Activated T-helper 1 cell treated with anti-CD3 and anti-CD28 coated beads, Interleukin-2, amount 50 U/mL, for 16 hours (primary cell): ENCODE measurements at places on chromosomes 5 and 9.
A peak's percentile ranks its signal among the peaks of the same experiment; 100 is the strongest.

GRCh38 chr5:148467958-148468357 is 84.2 kb downstream of the FBXO38 start:
- no peak for DNase-seq

DNA sequence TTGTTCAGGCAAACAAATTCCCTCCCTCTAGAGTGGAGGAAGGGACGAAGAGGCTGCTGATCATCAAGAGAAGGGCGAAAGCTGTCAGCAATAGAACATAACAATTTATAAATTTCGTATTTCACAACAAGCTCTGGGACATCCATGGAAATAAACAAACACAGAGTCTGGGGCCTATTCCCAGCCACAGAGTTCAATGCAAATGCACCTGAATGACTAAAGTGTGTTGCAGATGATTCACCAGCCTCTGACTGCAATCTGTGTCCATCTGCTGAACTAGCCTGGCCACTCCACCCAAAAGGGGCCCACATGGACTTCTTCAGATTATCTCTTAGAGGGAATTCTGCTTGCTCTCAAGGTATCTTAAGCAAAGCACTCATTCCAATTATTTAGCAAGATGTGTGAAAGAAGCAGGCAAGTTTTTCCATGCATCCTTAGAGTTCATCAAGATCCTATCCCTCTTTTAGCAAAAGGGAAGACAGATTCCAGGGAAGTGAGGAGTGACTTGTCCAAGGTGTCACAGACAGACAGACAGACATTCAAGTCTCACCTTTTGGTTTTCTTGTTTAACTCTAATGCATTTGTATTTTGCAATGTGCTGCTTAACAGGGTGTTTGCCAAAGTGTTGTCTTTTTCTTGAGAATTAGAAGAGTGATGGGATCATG is 307.8 kb upstream of the PAPPA start:
- no peak for DNase-seq

- no peak for DNase-seq
Measured at GRCh38 chr9:92711844-92712243, 41.9 kb upstream of the IPPK start.

DNA sequence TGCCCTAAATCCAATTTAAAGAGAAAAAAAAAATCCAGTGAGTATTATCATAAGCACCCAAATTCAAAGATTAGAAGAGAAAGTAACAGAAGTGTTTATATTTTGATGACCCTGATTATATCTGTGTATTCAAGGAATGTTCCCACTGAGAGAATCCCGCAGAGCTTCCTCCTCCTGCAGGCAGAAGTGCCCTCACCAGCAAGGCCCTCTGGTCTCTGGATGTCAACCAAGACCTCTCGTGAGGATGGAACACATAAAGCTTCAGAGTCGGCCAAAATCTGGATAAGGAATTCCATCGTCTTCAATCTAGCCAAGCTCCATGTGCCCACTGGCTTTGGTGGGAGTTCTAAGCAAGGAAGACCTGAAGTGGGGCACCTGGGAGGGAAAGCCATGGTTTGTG is 18.1 kb downstream of the PTCH1 start:
- DNase-seq: no peak

GRCh38 chr5:135056316-135057030 is 22.4 kb upstream of the PITX1 start:
- DNase-seq: no peak

DNA sequence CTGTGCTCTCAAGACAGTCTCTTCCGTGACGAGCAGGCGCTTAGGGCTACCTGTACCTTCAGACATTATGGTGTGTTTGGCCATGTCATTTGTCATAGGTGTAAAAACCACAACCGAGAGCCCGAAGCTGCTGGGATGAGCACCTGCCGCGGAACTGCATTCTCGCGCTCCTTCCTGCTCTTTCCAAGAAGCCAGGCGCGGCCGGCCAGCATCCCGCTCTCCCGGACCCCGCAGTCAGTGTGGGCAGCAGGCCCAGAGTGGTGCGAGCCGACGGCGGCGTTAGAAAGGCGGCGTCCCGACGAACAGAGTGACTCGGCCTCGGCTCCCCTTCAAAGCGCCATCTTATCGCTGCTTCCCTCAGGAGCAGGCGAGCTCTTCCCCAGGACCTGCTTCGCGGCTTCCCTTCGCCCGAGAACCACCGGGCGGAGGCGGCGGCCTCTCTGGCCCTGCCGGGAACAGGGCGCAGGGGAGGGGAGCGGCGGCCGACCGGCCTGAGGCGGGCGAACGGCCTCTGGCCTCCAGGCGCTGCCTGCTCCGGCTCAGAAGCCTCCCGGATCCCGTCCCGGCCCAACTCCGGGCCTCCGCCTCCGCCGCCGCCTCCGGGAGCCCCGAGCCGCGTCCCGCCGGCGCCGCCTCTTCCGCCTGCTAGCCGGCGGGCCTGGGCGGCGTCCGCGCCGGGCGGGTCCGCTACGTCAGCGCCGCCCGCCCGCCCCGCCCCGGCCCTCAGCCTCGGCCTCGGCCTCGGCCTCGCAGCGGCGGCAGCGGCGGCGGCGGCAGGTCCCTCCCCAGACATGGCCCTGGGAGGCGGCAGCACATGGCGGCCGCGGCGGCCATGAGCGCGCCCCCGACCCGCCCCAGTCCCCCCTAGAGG is at the start of gene FAM120A:
TSS of gene FAM120A (plus strand) at position 741 of the 871 bp plus-strand sequence. CDS start 231 bp downstream, outside the sequence.
- peak; percentile 70 for DNase-seq

- DNase-seq: no peak
Measured at GRCh38 chr9:135290566-135290965, 189.0 kb upstream of the PPP1R26 start.

GRCh38 chr5:83987513-83988292 is 267.0 kb upstream of the HAPLN1 start:
- DNase-seq: no peak

DNA sequence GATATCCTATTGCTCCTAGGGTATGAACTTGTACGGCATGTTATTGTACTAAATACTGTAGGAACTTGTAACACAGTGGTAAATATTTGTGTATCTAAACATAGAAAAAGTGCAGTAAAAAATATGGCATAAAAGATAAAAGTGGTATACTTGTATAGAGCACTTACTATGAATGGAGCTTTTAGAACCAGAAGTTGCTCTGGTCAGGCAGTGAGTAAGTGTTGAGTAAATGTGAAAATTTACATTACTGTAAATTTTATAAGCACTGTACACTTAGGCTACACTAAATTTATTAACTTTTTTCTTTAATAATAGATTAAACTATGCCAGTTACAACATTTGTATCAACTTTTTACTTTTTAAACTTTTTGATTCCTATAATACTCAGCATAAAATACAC is 109.1 kb downstream of the ZCCHC7 start:
- no peak for DNase-seq

- DNase-seq: no peak
Measured at GRCh38 chr5:41406424-41406823, 104.0 kb downstream of the PLCXD3 start.

DNA sequence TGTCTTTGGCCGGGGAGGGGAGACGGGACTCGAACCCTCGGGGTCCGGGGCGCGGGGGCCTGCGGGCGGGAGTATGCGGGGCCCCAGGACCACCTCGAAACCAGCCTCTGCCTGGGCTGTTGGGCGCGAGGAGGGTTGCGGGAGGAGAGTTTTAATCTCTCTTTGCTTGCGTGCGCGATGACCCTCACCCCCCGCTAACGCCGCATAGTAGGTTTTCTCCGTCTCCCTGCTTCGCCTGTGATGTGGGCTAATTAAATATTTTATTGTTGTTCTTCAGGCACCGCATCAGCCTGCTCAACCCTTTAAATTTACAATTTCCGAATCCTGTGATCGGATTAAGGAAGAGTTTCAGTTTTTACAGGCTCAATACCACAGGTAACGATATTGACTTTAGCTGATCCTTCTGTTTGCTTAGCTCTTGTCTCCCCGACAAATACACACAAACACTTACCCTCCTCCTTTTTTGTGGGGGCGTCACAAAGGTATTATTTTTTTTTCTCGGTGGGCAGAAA is 1.7 kb downstream of the TLE4 start:
- DNase-seq: no peak

DNA sequence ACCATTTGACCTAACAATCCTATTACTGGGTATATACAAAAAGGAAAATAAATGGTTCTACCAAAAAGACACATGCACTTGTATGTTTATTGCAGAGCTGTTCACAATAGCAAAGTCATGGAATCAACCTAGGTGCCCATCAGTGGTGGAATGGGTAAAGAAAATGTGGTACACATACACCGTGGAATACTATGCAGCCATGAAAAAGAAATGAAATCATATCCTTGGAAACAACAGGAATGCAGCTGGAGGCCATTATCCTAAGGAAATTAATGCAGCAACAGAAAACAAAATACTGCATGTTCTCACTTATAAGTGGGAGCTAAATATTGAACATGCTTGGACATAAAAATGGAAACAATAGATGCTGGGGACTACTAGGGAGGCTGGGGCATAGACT is 534.1 kb upstream of the SGCD start:
- DNase-seq: no peak

- DNase-seq: no peak
Measured at GRCh38 chr5:74085186-74085585, 459.2 kb downstream of the ARHGEF28 start.

- DNase-seq: no peak
Measured at GRCh38 chr5:38831909-38832308, 13.9 kb upstream of the OSMR start.

- DNase-seq: no peak
Measured at GRCh38 chr5:54073131-54073530, 237.2 kb downstream of the ARL15 start.

- no peak for DNase-seq
Measured at GRCh38 chr9:104711604-104712003, 17.3 kb downstream of the OR13D1 start.

DNA sequence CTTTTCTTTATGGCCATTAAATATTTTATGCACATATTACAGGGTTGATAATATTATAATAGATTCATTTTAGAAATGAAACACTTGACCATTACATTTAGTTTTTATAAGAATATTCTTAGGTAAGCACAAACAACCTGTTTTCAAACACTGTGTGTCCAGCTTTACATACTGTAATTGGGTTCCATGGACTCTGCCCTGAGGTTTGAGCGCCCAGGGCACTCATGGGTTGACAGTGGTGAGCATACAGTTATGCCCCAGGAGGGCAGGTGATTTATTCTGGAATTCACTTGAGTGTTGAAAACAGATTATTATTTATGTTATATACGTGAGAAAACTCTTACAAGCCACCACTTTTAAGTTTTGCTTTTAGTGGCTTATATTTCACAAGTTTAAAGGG is 33.7 kb downstream of the TRIO start:
- DNase-seq: no peak

DNA sequence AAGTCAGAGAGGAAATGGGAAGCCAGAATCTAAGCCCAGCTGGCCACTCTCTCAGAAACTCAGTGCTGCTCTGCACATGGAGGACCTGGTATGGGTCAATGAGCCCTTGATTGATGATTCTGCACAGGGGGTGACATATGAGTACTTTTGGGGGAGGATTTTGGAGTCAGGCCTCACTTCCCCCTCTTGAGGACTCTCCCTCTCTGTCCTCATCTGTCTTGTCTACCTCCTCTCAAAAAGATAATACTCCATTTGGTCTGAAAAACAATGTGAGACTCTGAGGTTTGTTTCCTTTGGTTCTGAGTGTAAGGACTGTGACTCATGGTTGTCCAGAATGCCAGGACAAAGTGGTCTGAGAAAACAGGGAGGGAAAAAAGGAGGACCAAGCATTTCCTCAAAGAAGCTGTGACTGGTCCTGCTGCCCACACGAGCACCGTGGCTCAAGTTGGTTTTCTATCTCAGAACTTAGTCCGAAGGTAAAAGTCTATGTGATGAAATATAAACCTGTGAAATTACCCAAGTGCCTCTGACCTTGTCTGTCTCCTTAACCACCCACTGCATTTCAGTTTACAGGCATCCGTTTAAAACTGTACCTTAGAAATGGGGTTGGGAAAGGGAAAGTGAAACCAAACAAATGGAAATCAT is 11.1 kb downstream of the TTC39B start:
- DNase-seq: no peak

- no peak for DNase-seq
Measured at GRCh38 chr5:173123416-173123815, 20.9 kb upstream of the BNIP1 start.

DNA sequence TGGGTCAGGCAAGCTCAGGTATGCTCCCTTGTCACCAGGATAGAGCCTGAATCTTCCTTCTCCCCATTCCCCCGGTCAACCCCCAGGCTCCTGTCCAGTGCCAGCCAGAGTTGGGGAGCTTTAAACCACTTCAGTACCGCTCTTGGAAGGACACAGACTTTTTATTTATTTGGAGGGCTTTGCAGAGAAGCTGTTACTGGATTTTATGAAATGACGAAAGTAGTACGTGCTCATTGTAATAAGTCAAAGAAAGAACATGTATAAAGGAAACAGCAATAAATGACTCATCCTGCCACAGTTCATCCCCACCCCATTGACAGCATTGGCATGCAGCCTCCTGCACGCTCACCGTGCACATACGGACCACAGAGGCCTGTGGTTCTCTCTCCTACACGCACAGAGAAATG is 230.3 kb downstream of the AUH start:
- DNase-seq: peak; percentile 54

- DNase-seq: no peak
Measured at GRCh38 chr5:107516452-107517184, 154.1 kb downstream of the EFNA5 start.

DNA sequence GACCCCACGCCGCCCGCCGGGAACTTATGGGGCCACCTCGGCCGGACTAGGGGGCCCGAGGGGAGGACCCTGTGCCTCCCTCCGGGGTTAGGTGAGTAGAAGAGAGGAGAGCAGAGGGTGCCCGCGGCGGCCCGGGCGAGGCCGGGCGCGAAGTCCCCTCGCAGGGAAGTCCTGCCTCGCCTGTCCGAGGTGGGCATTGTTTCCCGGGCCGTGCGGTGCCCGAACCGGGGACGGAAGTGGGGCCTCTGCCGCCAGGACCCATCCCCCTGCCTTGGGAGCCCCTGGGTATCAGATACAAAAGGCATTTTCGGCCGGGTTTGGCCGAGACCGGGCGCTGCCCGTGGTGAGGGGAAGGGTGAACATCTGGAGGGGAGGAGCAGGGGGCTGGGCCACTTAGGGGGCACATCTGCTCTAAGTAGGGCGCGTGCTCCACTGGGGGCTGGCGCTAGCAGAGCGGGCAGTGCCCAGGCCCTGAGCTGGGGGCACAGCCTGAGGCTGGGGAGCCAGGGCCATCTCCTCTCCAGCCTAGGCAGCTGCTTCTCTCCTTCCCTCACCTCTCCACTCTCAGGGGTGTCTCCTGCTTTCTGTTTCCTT is 48.2 kb downstream of the DAB2IP start:
- no peak for DNase-seq

DNA sequence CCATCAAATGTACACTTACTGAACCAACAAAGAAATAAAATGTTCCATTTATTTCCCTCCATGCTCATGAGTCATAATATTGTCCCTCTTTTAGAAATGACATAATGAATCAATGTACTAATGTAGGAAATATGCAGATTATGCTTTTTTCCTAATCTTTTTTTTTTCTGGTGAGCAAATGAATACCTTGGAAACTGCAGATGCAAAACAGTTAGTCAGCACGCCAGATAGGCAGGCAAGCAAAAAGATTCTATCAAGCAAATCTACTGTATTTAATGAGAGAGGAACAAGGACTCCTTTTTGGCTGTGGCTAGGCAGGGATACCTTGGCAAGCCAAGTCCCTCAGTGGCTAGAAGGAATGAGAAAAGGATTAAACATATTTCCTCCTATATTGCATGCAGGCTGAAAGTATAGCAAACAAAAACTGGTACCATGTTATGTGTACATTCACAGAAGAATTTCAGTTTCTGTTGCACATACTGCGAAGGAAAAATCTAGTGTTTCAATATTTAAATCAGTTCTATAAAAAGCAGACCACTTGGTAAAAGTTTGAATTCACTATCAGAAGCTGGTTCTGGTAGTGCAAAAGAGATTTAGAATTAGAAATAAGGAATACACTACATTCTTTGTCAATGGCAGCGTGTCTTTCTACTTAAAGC is 605.4 kb downstream of the TLE1 start:
- no peak for DNase-seq
